Activated naive CD8-positive, alpha-beta T cell treated with anti-CD3 and anti-CD28 coated beads for 36 hours (primary cell): ENCODE measurements at places on chromosomes 6 and 20.

- peaks cover 7% of the 10 kb centered on the region for H3K27me3 ChIP-seq
- no peak for DNase-seq
- peaks cover 2% of the 10 kb centered on the region for H3K4me1 ChIP-seq
- no peak overlapping the region for H3K4me3 ChIP-seq
- no peaks in the 10 kb centered on the region for H3K36me3 ChIP-seq
Measured at GRCh38 chr6:147733686-147734085, 225.2 kb downstream of the SAMD5 start.

DNA sequence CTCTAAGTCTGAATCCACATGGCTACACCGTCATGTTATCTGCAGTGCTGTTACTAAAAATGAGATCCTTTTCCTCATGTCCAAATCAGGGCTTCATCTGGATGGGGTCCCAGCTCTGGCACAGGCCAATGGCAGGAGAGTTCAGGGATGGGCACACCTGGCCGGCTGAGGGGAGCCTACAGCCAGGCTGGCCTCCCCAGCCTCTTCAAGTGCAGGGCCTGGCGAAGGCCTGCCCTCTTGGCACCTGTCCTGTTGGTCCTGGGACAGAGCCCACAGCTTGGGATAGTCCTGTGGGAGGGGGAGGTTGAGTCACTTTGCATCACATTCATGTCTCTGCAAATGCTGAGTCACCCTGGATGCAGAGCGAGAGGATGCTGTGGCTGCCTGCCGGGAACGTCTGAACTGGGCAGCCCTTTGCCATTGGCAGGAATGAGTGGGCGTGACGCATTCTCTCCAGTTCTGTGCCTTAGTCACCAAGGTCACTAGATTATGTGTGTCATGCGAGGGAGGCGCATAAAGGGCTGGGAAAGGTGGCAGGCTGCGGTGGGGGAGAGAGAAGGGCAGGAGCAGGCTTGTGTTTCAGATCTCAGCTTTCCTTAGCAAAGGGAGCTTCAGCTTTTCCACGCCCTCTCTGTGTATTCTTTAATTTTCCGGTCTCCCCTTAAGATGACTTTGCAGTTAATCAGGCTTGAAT is 223.2 kb upstream of the ECI2 start:
- DNase-seq, result no peak
- no peaks in the 10 kb centered on the region for H3K36me3 ChIP-seq
- H3K4me3 ChIP-seq, result no peak overlapping the region

DNA sequence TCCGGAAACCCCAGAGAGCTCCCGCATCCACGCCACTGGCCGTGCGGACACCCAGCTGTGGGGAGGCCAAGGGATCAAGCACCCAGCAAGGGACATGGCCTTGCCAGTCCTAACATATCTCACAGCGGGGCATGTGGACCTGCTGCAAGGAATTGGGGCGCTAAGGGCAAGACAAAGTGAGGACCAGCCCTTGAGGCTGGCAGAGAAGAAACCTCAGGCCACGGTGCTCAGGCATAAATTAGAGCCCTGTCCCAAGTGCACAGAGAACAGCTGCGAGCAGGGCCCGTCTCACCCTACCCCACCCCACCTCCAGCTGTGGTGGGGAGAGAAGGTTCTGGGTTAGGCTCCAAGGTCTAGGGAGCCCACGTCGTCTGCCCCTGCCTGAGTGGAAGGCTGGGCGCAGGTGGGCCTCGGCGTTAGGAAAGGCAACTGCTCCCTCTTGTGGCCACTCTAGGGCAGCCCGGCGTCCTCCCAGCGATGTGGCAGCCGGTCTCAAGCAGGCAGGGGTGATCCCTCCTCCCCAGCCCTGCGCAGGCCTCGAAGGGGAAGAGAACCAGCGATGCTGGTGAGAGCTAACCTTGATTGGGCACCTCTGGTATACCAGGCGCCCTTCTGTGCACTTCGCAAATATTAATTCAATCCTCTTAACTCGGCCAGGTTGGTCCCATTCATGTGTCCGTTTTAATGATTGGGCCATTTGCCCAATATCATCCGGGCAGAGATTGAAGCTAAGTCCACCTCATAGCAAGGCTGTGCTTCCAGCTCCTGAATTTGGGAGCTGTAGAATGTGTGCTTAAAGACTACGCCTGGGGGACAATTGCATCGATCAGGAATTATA is 235.8 kb downstream of the NFATC2 start:
- no peaks in the 10 kb centered on the region for H3K4me1 ChIP-seq
- DNase-seq, result peak; percentile 74
- H3K4me3 ChIP-seq, result no peak overlapping the region
- peaks cover 8% of the 10 kb centered on the region for H3K27me3 ChIP-seq
- no peak overlapping the region for H3K27ac ChIP-seq

GRCh38 chr6:142045380-142046278 is 87.1 kb upstream of the GJE1 start:
- peaks cover 11% of the 10 kb centered on the region for H3K27me3 ChIP-seq
- no peaks in the 10 kb centered on the region for H3K36me3 ChIP-seq
- no peak for DNase-seq
- no peaks in the 10 kb centered on the region for H3K4me1 ChIP-seq

- no peaks in the 10 kb centered on the region for H3K36me3 ChIP-seq
- H3K4me3 ChIP-seq, result no peak overlapping the region
Measured at GRCh38 chr6:24126586-24127192, 674 bp downstream of the NRSN1 start.
